DMS 273 treated with DMSO at 0.1 percent for 48 hours (cell line): ENCODE measurements at places on chromosomes 4 and X.

DNA sequence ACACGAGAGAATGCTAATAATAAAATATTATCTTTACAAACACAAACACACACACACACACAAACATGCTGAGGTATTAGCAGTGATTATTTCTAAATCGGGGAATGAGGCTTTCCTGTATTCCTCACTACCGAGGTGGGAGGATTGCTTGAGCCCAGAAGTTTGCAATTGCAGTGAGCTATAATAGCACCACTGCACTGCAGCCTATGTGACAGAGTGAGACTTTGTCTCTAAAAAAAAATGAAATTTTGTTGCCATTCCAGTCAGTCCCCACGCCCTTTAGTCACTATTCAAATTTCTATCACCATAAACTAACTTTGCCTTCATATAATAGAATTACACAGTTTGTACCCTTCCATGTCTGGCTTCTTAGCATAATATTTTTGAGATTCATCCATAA, 456.5 kb upstream of the CPEB2 start:
- no peak for DNase-seq

DNA sequence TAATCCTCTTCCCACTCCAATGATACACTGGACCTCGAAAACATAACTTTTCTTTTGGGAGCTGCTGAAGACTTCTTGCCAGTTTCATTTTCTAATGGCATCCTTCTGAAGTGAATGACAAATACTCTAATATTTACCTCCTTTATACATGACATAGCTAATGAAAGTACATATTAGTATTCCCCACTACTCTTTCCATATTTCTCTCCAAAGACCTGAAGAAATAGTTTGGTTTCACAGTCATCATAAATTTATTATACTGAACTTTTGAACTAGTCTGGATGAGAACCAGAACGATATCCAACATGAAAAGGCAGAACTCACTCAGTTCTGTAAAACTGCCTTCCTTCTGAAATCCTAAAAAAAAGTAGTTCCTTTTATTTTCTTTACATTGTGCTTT, 139.1 kb downstream of the GPC3 start:
- DNase-seq: no peak

DNA sequence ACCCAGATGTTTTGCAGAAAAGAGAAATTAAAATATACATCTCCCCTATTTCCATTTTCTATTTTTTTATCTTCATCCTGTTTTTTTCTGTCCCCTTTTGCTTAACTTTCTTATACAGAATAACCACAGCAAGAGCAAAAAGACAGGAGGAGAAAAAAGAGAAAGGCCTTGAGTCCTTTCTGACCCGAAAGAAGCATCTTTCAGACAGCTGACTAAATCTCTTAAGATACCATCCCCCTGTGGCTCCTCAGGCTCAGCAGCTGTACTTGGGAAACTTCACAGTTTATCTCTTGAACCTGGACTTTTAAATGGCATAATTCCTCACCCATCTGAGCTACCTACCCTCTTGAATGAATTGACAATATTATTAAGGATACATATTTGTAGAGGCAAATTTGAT, 100.2 kb downstream of the FIP1L1 start:
- no peak for DNase-seq

DNA sequence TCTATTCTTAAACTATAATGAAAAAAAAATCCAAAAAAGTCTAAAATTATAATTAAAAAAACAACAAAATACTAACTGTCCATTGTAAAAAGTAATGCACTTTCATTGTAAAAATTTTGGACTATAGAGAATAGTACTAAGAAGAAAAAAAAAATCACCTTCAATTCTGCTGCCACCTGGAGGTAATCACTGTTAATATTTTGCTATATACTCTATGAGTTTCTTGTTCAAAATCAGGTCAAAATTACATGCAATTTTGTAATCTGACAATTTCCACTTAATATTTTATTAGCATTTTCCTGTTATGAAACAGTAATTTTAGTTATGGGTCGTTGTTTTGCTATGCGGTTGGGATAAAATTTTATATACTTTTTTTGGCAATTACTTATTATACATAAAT, 62.0 kb downstream of the HTT start:
- DNase-seq: no peak

GRCh38 chrX:7746856-7747255, 96.1 kb upstream of the VCX start:
- DNase-seq: no peak

GRCh38 chrX:130628516-130628915, 226.7 kb downstream of the RBMX2 start:
- no peak for DNase-seq

DNA sequence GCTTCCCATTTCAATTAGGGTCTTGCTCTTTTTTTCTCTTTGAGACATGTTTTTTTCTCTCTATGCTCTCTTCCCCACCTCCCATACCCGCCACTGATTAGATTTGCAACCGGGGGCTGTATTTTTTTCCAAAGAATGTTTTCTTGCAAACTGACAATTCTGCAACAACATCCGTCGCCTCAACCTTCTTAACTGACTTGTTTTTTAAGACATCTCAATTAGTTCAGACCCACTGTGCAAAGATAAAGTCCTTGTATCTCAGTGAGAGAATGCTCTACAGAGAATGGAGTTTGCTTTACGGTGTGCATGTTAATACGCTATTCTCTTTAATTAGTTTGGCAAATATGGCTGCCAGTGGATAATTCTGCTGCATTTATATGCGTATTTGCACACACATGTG, 126.3 kb downstream of the UNC5C start:
- DNase-seq: no peak

DNA sequence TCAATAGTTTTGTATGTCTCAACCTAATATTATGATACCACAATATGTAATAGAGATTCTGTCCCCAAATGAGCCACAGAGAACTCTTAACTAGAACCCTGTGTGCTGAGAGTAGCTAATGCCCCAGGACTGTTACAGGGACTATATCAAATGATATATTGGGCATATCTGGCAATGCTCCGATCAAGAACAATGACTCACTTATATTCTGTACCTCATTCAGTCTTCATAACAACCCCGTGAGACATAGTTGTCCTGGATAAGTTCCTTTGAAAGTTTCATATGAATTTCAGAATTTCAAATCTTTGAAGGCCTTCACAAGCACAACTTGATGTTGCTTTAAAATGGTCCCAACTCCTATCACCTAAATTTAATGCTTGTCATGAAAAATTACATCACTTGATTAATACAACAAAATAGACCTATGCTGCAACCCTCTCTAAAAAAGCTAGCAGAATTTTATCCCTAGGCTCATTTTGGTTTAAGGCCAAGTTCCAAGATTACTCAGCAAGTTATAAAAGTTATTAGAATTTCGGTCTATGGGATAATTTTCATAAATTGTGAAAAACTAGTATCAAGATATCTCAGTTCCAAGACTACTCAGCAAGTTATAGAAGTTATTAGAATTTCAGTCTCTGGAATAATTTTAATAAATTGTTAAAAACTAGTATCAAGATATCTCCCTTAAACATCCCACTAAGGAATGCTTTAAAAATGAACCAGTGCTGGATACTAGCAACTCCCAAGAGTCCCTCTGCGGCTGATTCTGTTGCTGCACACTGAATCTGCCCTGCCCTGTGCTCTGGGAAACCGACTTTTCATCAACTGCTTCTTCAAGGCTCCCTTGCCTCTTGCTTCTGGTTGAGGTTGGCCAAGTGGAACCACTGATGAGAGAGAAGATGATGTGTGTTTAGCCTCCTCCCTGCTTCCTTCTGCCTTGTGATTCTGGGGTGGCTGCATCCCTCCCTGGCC, 6.0 kb upstream of the ANXA3 start:
- no peak for DNase-seq

GRCh38 chr4:168095776-168096406, 3.6 kb downstream of the ANXA10 start:
- no peak for DNase-seq

GRCh38 chr4:72507167-72507566, 61.9 kb downstream of the ADAMTS3 start:
- no peak for DNase-seq

GRCh38 chr4:169205744-169206080, 65.0 kb downstream of the SH3RF1 start:
- no peak for DNase-seq

DNA sequence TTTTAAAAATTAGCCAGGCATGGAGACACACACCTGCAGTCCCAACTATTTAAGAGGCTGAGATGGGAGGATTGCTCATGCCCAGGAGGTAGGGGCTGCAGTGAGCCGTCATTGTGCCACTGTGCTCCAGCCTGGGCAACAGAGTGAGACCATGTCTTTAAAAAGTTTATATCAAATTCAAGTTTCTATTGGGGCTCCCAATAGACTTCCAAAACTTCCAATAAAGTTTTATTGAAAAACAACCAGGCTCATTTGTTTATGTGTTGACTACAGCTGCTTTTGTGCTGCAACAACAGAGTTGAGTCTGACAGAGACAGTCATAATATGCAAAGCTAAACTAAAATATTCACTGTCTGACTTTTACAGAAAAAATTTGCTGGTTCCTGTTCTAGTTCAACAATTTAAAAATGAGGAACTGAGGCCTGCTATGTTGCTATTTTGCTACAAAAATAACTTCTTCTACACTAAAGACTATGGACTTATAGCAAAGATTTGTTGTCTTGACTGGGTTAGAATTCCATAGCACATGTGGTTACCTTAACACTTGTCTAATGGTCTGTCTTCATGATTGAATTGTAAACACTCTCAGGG, 63.3 kb upstream of the RELL1 start:
- DNase-seq: no peak

DNA sequence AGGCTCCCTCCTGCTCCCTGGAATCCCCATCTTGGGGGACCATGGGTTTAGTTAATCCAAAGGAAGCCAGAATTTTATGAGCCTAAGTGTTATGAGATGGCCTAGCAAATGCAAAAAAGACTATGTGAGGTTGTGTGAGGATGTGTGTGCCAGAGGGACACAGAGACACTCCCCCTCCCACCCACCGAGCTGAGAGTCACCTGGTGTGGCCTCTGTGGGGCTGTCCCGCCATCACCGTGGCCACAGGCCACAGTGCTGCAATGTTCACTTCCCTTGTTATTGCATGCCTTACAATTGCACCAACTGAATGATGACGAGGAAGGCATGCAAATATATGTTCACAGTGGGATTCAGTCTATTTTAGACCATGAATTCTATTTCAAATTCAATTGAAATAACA, 601 bp upstream of the FGFBP2 start:
- DNase-seq: no peak
